ENCODE measurements at places on chromosomes 16 and 17.
A peak's percentile ranks its signal among the peaks of the same experiment; 100 is the strongest.

DNA sequence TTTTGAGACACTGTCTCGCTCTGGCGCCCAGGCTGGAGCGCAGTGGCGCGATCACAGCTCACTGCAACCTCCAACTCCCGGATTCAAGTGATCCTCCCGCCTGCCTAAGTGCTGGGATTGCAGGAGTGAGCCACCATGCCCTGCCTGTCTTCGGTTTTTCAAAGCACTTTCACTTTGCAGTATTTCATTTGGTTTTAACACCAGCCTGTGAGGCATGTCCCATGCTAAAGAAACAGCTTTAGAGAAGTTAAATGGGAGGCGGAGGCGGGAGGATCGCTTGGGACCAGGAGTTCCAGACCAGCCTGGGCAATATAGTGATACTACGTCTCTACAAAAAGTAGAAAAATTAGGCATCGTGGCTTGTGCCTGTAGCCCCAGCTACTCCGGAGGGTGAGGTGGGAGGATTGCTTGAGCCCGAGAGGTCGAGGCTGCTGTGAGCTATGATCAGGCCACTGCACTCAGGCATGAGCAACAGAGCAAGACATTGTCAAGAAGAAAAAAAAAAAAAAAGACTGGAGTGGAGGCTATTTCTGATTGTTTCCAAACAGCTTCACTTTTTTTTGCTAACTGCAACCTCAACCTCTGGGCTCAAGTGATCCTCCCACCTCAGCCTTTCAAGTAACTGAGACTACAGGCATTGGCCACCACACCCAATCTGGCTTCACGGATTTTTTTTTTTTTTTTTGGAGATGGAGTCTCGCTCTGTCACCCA lies 1.3 kb downstream of the METTL23 start:
- peaks cover 31% of the 10 kb centered on the region for H3K36me3 ChIP-seq
- no peak for DNase-seq
- peak overlapping the region; percentile 94 for H3K27ac ChIP-seq
- peak overlapping the region; percentile 82 for H3K4me3 ChIP-seq
- peaks cover 21% of the 10 kb centered on the region for H3K4me1 ChIP-seq
- no peaks in the 10 kb centered on the region for H3K27me3 ChIP-seq

DNA sequence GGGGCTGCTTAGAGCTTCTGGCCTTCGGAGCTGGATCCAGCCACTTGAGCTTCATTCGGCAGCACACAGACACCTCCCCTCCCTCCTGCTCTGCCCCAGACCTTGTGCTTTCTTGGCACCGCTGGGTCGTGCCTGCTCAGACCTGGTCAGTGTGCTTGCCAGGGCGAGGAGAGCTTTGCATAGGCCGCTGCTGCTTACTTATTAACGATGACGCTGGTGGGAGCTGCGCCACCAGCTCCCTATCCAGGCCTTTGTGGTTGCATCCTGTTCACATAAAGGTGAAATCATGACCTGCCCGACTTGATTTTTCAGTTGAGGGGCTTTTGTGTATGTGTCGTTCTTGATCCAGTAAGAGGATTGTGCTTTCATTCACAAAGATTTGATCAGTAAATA lies 101.1 kb downstream of the MSI2 start:
- peak overlapping the region; percentile 20 for H3K27ac ChIP-seq
- H3K27me3 ChIP-seq: no peaks in the 10 kb centered on the region
- no peaks in the 10 kb centered on the region for H3K36me3 ChIP-seq

- H3K27ac ChIP-seq: no peak overlapping the region
- DNase-seq: peak; percentile 67
- no peaks in the 10 kb centered on the region for H3K27me3 ChIP-seq
Observed at GRCh38 chr17:80575057-80575875, 30.6 kb downstream of the RPTOR start.

DNA sequence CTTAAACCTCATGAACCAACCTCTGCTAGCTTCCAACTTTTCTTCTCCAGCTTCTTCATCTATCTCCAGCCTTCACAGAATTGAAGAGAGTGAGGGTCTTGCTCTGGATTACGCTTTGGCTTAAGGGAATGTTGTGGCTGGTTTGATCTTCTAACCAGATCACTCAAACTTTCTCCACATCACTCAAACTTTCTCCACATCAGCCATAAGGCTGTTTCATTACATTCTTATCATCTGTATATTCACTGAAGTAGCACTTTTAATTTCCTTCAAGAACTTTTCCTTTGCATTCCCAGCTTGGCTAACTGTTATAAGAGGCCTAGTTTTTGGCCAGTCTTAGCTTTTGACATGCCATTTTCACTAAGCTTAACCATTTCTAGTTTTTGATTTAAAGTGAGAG lies 52.3 kb downstream of the CACNG1 start:
- H3K27me3 ChIP-seq: no peaks in the 10 kb centered on the region
- DNase-seq: no peak
- H3K4me1 ChIP-seq: peaks cover 6% of the 10 kb centered on the region

- no peaks in the 10 kb centered on the region for H3K27me3 ChIP-seq
- H3K4me1 ChIP-seq: no peaks in the 10 kb centered on the region
- no peak overlapping the region for H3K4me3 ChIP-seq
Observed at GRCh38 chr17:29434550-29434949, 44.4 kb downstream of the TAOK1 start.

- no peaks in the 10 kb centered on the region for H3K27me3 ChIP-seq
- DNase-seq: no peak
- no peak overlapping the region for H3K4me3 ChIP-seq
- no peaks in the 10 kb centered on the region for H3K4me1 ChIP-seq
- no peaks in the 10 kb centered on the region for H3K36me3 ChIP-seq
Observed at GRCh38 chr16:47753659-47754058, 292.5 kb downstream of the PHKB start.

DNA sequence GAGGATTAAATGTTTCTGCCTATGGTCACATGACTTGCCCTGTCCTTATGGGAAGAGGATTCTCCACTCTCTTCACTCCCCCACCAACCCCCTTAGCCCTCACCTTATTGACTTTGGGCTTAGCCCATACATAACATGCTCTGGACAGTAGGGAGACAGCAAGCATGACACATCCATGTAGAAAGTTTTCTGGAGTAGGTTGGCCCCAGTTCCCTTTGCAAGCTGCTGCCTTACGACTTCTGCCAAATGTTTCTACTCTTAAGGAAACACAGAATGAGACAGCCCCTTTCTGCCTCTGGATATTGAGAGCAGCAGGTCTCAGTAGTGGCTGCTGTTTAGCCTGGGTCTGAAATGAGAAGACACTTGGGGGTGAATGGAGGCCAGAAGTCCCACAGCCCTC lies 282.2 kb downstream of the MAP2K6 start:
- DNase-seq: no peak
- H3K4me1 ChIP-seq: no peaks in the 10 kb centered on the region
- no peak overlapping the region for H3K4me3 ChIP-seq
- H3K27me3 ChIP-seq: no peaks in the 10 kb centered on the region
- H3K36me3 ChIP-seq: no peaks in the 10 kb centered on the region
- H3K27ac ChIP-seq: no peak overlapping the region

DNA sequence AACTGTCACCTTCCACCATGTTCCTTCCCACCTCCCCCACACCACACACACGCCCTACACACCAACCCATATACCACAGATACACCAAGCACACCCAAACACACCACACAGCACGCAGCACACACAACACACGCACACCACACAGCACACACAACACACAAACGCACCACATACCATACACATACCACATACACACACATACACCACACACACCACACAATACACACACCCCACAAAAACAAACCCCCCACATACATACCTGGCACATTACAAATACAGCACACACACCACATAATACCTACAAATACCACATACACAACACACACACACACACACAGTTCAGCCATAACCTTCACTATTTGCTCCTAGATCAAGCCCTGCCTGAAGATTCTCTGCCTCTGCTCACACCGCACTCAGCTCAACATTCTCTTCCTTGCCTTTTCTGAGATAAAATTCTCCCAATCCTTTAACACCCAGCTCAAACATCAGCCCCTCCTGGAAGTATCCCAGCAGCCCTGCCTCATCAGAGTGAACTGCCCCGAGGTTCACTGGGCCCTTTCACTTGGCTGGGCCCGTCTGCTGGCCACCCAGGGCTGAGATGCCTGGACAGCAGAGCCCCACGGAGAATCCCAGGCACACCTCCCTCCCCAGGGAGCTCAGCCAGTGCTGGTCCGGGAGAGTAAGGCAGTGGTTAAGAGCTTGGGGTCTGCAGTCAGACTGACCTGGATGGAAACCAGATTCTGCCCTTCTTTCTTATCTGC lies 31.9 kb upstream of the CPNE2 start:
- no peaks in the 10 kb centered on the region for H3K27me3 ChIP-seq
- no peak for DNase-seq
- no peak overlapping the region for H3K27ac ChIP-seq

Data from astrocyte (in vitro differentiated cells and primary cell).